ENCODE measurements at places on chromosomes 2 and 18. TPM values are rescaled to one million over a fixed set of nuclear protein-coding genes. Genes with fewer than 3 reads are reported as not detected.

Gene SMYD1
- polyA plus RNA-seq, result 0.34 TPM

GRCh38 chr2:120225549-120226065 lies 2.4 kb upstream of the TMEM185B start:
- no peak for DNase-seq

Gene YWHAQ
- polyA plus RNA-seq, result 215 TPM

- peak; percentile 66 for DNase-seq
Observed at GRCh38 chr2:216695401-216695821, at the start of gene IGFBP5. TSS of gene IGFBP5 (minus strand) at chr2:216695549. CDS start at chr2:216694775, 774 bp downstream.

DNA sequence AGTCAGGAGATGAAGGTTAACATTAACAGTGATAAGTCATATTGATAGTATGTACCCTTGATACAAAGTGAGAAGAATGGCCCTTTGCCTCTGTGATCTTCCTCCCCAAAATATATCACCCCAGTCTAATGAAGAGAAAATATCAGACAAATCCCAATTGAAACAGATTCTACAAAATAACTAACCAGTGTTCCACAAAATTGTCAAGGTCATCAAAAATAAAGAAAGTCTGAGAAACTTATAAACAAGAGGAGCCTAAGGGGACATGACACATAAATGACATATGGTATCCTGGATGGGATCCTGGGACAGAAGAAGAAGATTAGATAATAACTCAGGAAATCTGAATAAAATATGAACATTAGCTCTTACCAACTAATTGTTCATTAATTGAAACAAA lies 398.4 kb downstream of the DSC3 start:
- DNase-seq, result no peak
